ENCODE measurements at places on chromosomes 1 and 21.

DNA sequence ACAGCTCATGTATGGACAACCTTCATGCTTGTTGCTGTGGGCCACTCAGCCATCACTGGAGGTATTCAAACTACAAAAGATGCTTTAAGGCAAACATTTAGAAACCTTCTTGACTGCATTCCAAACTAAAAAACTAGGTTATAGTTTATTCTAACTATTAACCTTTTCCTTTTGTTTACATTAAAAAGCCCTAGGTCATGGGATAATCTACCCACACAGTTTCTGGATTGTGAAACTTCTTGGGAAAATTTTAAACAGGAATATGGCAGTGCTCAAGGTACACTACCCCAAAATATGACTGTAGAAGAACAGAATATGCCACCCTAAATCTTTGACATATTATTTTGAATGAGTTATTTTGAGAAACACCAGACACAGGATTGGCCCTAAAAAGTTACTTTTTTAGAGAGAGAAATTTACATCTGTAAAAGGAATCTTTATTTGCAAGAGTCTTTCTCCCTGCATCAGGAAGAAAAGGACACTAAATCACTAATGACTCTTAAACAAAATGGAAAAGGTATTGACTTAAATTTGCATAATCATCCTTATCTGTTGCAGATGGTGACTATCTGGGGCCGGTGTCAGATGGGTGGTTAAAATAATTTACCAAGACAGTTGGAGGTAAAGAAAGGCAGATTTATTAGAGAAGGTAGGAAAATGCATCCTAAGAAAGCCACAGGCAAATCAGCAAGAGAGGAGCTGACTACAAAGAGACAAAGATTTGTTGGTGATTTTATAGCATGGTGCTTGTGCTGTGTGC, 25.1 kb upstream of the NUF2 start:
- DNase-seq: no peak

DNA sequence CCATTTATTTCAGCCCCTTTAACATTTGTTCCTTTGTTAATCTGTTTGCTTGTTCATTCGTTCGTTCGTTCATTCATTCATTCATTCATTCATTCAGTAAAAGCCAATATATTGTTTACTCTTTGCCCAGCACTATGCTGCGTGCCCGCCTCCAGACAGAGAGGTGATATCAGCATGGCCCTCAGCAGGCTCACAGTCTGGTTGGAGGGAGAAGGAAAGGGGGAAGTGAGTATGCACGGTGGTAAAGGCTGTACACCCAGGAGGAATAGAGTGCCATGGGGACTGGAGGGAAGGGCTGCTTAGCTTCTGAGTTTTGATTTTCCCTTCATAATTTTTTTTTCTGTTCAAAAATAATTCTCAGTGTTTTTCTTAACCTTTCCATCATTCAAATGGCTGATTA, 144.7 kb downstream of the NOS1AP start:
- no peak for DNase-seq

DNA sequence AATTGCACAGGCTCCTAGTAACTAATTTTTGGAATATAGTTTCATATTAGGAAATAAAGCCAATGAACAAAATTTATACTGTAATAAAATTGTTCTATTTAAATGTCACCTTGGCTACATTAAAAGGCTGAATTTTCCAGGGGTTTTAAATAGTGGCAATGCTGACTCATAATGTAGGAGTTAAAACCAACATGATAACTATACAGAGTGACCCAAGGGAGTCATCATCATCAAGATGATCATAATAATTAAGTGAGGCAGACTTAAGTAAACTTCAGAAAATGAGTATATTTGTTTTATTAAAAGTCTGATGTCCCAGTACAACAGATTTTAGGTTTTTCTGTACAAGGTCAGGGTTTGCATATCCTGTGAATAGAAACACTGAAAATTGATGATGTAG, 183.4 kb downstream of the PLPPR4 start:
- no peak for DNase-seq

- DNase-seq: no peak
These were observed 124.7 kb downstream of the MATN1 start for GRCh38 chr1:30598571-30599114.

DNA sequence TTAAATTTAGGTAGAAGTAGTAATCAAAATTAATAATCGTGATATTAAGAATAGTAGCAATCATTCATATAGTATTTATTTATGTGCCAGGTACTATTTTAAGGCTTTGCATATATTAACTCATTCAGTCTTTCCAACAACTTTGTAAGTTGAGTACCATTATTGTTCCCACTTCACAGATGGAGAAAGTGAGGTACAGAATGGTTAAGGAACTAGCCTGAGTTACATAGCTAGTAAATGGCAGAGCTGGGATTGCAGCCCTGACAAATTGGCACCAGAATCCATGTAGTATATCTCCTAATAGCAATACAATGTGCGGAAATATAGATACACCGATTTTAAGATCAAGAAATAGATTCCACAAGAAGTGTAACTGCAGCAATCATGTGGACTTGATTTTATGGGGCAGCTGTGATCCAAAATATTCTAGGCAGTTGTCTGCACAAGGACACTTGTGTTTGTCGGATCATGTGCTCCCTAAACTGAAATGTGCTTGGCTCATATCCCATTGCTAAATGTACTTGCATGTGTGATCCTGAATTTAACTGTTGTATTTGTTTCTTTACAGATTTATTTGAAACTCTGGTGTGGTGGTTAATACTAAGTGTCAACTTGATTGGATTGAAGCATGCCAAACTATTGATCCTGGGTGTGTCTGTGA, 5.8 kb upstream of the GTF2B start:
- DNase-seq: no peak

DNA sequence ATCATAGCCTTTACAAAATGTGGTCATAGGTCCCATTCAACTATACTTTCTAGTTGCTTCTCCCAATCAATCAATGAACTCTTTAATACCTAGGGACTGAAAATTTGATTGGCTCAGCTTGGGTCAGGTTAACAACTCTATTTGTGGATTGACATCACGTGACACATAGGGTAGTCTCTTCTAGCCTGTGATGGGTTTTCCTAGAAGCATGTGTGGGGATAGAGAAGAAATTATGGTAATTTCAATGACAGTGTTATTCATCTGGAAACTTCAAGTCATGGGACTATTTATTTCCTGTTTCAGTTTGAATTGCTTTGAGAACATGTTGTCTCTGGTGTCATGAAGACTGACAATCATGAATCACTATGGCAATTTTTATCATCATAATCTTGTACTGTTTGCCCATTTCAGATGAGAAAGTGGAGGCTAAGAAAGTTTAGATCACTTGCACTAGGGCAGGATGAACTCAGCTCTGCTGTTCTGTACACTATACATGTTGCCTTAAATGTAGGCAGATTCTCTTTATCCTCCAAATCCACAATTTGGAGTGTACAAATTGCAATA, 529.9 kb upstream of the BEND5 start:
- DNase-seq: no peak

- no peak for DNase-seq
These were observed 34.5 kb downstream of the EBNA1BP2 start for GRCh38 chr1:43137445-43138052.

- no peak for DNase-seq
These were observed 23.2 kb downstream of the CRYAA start for GRCh38 chr21:43191971-43192370.

GRCh38 chr1:4169991-4170390, 269.9 kb upstream of the C1orf174 start:
- DNase-seq: no peak

GRCh38 chr1:108000620-108001111, 35.7 kb upstream of the VAV3 start:
- no peak for DNase-seq

DNA sequence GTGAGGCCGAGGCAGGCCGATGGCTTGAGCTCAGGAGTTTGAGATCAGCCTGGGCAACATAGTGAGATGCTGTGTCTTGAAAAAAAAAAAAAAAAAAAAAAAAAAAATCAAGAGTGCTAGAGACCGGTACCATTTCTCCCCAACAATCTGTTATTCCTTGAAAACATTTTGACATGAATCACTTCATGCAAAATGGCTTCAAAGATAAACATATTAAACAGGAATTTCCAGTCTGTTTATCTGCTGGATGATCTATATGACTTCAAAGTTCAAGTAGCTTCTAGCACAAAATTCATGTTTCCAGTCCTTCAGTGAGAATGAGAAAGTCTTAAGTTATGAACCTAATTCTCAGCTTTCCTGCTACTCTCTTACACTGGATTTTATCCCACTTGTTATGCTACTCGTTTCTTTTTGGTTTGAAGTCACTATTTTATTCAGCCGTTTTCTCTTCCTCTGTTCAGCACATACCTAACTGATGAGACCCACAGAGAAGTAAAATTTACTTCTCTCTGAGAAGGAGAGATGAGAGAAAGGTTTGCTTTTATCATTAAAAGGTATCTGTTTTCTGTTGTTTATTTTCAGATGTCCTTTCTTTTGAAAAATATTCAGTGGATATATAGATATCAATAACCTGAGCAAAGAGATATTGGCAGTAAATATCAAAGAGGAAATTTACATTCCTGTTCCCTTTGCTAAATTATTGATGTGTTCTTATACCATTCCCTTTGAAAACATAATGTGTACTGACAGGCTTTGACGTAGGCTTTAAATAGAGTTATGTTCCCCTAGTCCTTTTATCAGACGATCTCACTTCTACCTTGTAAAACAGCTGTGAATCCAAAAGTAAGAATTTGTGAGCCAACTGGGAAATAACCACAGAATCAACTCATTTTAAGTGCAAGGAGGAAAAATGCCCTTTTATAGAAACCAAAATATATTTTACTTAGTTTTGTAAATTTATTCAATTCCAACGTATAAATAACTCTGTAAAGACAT, 38.2 kb downstream of the CD46 start:
- no peak for DNase-seq

DNA sequence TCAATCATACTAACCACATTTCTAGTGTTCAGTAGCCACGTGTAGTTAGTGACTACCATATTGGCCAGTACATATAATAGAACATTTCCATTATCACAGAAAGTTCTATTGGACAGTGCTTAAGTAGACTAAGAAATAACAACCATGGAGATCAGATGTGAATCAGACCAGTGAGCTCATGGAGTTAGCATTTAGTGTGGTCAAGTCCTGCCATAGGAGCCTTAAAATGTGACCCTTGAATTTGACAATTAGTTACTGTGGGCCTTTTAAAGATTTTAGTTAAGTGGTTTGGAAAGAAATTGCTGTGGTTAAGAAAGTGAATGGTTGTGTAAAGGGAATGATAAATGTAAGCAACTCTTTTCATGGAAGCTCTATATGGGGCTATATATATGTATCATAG, 123.4 kb downstream of the POU2F1 start:
- no peak for DNase-seq

- DNase-seq: no peak
These were observed 21.8 kb downstream of the KDM4A start for GRCh38 chr1:43671626-43672330.

DNA sequence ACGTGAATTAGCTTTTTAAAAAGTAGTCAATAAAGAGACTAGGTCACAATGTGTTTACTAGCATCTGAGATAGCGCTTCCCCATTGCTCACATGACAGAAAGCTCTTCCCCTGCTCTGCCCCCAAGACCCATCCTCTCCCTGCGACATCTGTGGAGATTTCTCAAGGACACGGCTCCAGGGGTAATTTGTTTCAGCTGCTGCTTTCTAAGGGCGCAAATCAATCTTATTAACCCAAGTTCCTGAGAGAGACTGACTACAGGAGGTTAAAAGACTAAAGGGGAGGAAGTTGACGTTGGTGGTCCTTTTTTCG, at the start of gene MYOCOS:
Gene MYOCOS (plus strand): TSS at position 92 of the 311 bp plus-strand sequence. CDS start 1,641 bp downstream, outside the sequence.
- DNase-seq: no peak

DNA sequence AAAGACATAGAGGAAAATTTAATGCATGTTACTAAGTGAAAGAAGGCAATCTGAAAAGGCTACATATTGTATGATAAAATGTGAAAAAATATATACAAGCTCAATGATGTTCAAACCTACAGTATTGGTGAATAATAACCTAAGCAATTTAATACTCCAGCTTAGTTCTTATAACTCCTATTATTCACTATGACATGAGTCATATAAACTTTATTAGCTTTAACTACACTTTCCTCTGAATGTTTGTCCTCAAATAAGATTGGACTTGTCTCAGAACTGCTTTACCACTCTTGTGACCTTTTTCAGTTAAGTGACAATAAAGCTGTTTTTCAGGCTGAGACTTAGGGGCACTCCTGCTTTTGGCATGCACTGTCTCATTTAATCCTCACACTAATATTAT, 50.9 kb downstream of the CNST start:
- no peak for DNase-seq

DNA sequence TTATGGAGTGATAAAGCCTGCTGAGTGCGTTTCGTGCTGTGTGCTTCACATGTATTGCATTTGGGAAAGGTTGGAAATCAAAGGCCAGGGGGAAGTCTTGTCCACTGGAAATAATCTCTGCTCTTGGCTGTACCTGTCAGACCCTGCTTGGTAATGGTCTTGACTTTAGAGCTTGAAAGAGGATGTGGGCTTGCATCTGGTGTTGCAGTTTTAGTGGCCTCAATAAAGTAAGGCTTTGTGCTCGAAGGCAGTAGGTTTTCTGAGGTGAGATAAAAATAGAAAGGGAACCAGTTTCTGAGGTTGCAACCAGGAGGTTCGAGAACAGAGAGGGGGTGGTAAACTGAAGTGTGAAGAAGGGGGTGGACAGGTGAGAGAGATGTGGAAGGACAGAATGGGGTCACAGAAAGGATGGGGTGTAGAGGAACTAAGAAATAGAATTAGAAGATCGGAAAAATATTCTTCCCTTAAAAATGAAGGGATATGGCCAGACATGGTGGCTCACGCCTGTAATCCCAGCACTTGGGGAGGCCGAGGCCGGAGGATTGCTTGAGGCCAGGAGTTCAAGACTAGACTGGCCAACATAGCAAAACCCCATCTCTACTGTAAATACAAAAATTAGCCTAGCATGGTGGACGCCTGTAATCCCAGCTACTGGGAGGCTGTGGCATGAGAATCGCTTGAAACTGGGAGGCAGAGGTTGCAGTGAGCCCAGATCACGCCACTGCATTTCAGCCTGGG, 1.5 kb downstream of the S100PBP start:
- peak; percentile 95 for DNase-seq

- DNase-seq: no peak
These were observed 2.1 kb downstream of the RORC start for GRCh38 chr1:151829352-151830046.

DNA sequence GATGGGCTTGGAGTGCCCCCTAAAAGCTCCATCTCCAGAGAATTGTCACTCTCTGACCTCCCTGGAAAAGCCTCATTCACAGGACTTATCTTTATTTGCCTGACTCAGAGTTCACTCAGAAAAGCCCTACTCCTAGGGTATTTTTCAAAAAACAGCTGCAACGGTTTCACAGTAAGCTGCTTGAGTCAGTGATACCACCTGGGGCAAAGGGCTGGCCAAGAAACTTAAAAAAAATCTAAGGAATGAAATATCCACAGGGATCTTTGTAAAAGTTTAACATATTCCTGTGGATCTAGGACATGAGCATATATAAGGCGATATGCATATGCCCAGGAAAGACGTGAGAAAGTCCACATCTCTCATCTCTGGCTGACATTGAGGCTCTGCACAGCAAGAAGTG, 33.8 kb upstream of the TSPAN2 start:
- no peak for DNase-seq

DNA sequence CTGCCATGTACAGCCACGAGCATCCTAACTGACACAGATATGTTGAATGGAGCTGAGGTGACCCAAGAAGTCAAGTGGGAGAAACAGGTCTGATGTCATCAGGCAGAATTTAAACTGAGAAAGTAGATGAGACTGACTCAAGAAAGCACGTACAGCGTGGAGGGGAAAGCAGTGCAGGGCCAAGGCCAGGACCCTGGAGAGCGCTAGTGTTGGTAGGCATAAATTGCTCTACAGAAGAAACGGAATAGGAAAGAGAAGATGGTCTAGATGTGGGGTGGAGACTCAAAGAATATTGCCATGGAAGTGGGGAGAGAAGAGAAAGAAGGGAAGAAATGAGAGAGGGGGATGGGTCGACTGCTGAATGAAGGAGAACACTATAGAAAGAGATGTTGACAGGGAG, 45.3 kb upstream of the GJB5 start:
- DNase-seq: no peak
